NCI-H446 (cell line): ENCODE measurements at places on chromosomes 12 and 14.

DNA sequence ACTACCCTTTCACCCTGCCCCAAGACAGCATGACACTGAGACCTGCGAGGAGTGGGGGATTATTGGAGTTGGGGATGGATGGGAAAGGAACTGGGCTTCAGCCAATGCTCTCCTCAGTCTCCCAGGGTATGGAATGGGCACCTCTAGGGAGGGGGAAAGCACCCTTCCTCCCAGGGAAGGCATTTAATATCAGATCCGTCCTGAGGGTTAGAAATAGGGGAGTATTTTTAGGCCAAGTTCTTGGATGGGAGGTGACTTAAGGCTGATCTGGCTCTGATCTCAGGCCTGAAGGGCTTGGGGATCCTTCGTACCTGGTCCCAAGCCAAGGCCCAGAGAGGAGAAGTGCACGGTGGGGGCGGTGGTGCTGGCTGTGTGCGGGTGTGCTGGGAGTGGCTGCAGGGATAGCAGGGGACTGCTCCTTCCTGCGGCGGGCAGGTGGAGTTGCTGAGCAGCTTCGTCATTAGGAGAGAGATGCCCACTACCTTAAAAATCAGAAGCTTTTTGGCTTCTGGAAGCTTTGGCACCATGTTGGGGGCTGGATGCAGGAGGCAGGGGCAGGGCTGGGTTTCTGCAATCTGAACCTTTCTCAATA, 7.0 kb upstream of the CEBPE start:
- DNase-seq, result no peak

DNA sequence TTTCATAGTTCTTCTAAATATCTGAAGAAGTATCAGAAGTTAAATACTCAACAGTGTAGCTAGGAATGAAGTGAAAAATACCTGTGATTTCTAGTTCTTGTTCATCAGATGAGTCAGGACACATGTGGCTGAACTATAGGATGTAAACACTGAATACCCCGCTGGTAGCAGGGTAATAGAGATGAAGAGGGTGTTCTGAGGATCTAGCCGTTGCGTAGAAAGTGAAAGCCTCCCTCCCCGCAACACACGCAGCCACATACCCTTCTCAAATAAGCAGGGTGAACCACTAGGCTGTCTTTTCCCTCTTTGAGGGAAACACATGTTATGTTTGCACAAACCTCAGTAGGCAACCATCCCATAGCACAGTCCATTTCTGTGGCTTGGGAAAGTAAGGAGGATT, 16.4 kb upstream of the RNASE12 start:
- no peak for DNase-seq

DNA sequence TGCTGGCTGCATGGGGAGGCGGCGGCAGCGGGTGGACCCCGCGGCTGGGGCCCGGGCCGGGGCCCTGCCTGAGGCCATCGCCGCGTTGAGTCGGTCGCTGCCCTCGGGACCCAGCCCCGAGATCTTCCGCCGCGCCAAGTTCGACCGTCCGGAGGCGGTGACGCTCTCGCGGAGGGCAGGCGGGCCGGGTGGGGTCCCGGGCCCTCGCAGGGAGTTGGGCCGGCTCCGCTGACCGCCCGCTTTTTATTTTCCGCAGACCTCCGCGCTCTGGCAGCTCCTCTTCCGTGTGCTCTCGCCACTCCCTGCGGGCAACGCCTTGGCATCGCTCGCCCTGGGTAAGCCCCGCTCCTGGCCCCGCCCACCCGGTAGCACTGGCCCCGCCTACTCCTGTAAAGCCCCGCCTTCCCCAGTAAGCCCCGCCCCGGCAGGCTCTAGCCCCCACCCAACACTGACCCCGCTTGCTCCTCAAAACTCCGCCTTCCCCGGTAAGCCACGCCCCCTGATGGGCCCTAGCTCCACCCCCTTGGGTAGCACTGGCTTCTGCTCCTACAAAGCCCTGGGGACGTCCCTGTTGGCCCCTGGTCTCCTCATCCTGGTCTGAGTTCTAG, 424 bp downstream of the TEDC1 start:
- DNase-seq, result peak; percentile 79

DNA sequence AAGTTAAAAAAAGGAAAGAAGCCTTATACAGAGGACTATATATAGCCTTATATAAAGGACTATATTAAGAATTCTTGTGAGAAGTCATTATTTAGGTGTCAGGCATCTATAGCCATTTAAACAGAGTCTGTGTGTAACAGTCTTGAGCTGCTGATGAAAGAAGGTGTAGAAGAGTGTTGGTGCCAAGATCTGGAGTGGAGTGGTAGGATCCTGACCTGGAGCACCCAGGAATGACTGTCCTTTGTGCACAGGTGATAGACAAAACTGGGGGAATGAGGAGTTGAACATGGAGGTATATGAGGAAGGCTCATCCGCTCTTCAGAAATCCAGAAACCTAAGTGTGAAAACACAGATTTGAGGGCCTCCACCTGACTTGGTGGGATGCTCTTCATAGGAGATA, 747.3 kb downstream of the NRXN3 start:
- DNase-seq, result no peak

GRCh38 chr12:127861406-127861805, 405.6 kb upstream of the TMEM132C start:
- DNase-seq, result no peak
